ENCODE measurements at places on chromosomes 7 and 10.

- no peak for DNase-seq
Observed at GRCh38 chr7:1100834-1101562, 13.1 kb downstream of the GPER1 start.

DNA sequence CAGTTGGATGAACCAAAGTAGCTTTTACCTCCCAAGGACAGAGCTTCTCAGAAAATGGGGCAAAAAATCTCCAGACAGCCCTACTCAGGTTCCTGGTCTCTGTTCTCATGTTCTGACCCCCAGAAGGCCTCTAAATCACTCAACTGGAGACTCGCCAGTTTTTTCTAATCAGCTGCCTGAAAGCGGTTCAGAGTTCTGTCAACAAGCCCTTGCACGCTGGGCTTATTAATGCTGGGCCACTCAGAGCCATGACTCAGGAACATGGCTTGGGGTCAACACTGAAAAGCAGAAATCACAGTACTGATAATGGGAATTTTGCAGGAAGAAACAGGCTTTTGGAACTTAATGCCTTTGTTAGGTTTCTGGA is 15.3 kb downstream of the ECHDC3 start:
- no peak for DNase-seq

- DNase-seq, result no peak
Observed at GRCh38 chr7:40350100-40350499, 215.3 kb downstream of the SUGCT start.

- no peak for DNase-seq
Observed at GRCh38 chr7:129443612-129444011, 9.4 kb downstream of the STRIP2 start.

- no peak for DNase-seq
Observed at GRCh38 chr10:79468841-79469585, 23.6 kb upstream of the ZCCHC24 start.

DNA sequence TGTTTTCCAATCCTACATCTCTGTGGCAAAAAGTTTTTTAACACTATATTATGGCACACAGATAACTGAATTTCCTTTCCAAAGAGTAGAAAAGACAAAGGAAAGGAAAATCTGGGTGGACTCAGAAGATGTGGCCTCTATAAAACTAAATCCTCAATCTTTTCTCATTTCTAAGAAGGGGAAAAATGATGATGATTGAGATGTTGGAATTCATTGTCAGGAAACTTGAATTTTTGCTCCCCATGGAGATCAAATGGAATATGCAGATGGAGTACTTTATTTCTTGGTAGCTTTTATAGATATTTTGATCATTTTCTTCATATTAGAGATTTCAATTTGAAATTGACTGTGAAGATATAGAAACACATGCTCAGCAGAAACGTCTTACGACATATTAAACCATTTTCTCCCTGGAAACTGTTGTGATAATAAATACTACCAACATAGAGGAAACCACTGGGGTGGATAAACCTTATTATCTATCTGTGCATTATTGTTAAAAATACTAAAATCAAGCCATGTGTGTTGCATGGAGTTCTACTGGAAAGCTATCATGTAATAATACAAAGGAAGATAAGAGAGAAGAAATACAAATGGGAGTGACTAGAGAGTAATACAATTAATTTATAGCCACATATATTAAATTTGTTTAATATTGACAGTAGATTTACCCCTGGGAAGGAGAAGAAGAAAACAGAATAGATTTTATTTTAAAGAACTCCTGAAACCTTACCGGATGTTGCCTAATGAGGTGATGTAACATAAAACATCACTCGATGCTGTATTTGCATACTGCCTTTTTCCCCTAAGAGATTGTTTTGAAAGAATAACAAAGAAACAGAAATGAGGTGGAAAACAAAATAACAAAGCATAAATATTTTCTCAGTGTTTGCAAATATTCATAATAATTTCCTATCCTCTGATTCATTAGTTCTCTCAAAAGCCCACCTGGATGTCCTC is 931.2 kb upstream of the C7orf33 start:
- no peak for DNase-seq

DNA sequence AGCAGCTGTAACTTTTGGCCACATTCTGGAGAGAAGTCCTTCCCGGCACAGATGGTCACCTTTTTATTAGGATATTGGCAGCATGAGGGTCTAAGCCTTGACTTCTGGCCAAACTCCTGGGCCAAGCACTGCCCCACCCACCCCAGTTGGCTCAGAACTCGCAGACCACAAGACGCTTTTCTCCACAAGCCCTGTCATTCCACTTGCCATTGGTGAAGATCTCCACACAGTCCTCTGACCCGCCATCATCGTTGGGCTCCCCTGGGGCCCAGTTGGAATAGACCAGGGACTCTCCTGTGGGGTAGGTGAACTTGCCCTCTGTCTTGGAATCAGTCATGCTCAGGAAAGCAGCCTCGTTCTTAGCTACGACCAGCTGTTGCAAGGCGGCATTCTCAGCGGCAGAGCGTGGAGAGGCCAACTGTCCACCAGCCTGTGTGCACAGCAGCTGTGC is 11.2 kb downstream of the SFTPD start:
- DNase-seq, result no peak

GRCh38 chr7:30321089-30321881 is 36.9 kb downstream of the ZNRF2 start:
- DNase-seq, result peak; percentile 23

DNA sequence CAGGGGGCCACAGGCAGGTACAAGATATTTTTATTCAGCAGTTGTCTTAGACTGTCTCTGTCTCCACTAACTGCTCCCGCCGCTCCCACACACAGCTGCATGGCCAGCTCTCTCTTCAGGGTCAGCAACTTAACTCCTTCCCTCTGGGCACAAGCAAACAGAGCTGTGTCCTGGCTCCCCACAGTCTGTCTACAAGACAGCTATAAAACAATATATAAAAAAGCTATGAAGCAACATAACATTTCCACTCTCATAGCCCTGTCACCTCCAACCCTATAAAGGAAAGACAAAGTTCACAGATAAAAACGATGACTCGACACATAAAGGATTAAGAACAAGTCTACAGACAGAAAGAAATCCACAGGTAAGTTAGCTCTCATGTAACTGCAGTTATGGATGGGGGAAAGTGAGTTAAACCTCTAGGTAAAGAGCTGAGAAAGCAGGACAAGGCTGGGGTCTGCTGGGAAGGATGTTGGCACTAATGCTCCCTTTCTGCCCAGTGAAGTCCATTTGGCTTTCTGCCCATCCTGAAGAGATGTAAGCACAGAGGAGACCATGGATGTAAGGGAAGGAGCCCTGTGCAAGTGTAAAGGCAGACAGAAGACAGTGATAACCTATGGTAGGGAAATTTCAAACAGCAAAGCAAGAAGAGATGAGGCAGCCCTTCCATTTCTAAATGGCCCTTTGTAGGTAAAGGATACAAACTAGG is 27.0 kb downstream of the RAPGEF5 start:
- no peak for DNase-seq

DNA sequence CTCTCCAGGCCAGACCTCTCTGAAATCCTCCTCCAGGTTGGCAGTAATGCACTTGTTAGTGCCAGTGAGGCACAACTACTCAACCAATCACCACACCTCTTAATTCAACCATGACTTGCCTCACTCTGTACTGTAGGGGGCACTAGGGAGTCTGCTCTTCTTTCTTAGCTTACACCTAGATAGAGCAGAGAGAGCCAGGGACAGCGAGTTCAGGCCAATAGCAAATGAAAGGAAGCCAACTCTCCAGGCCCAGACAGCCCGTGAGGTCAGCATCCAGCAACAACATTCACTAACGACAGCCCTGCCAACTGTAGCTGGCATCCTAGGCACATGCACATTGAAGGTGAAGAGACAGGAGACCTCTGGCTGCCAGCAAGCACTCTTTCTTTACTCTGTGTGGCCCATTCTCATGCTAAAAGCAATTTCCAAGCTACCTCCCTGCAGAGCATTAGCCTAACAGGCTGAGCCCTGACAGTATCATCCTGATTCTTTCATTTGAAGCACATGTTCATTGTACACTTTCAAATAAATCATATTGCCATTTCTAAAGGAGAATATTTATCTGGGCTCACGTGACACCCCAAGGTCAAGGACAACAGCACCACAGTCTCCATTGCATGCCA is 136.3 kb downstream of the DPY19L1 start:
- no peak for DNase-seq

- DNase-seq, result no peak
Observed at GRCh38 chr10:17235136-17235535, 7.1 kb downstream of the VIM start.

DNA sequence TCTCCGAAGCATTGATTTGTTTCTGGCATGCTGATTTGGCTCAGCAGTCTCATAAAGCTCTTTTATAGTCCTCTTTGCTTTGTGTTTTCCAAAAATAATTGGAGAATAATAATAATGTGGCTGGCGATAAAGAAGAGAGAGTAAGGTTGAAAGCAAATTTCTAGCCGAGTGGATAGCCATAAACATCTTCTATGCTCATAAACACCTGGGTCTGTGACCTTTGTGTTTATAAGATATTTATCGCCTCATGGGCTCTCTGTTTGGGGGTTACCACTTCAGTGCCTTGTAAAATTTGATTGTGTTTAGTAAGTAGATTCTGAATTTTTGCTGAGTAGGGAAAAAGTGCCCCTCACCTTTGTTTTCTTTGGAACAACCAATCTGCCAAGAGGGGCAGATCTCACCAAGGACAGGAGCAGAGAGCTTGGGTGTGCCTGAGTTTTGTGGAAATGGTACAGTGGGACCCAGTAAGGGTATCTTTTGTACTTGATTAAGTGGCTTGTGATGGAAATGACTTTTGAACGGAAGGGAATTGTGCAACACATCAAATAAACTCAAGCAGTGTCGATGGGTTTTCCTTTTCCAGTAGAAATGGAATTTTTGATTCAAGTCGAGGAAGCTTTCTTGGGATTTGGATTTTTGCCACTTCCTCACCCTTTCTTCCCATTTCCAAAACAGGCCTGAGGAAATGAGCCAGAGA is 220.5 kb downstream of the AUTS2 start:
- DNase-seq, result no peak

DNA sequence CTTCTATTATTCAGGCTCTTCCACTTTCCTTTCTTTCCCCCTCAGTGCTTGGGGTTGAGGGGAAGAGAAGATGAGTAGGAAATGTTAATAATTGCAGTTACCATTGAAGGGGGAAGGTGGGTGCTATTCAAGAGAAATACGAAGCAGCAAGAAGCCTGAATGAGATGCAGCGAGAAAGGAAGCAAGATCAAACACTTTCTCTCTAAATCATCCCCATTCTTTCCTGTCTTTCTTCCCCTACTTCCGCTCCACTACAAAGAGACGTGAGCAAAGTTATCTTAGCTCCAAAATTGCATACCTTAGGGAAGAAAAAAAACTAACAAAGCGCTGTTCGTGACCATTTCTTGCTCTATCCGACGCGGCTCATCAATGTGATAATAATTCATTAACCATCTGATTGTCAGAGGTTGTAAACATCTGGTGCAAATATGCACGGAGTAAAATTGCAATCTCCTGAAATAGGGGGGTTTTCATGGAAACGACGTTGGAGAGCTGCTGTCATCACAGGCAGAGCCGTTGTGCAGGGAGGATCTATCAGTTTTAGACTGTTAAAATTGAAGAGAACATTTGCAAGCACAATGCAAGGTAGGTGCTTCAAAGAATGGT is 15.2 kb upstream of the PARD3 start:
- DNase-seq, result no peak

DNA sequence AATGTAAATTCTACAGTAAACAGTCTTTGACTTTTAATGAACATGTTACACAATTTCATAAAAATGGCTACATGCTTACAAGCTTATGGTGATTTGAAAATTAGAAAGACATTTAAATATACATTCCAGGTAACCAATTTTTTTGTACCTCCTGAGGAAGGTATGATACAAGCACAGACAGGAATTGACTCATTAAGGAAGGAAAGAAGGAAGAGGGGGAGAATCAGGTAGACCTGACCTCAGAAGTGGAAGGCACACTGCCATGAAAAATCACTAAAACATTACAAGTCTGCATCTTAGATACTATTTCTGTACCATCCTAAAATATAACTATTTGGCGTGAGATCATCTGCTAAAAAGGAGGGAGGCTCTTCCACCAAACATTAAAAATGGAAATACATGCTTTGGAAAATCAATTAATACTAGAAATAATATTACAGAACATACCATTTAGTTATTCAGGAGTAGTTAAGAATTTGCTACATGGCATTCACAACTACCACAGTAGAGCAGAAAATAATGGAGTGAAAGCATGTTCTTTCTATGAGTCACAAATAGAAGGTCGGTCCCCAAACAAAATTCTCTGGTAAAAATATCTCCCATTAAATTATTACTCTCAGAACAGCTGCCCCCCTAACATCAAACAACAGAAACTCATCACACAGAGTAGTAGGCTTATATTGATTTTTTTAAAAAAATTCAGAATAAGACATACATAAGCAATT is 15.2 kb downstream of the RAB11FIP2 start:
- DNase-seq, result no peak

DNA sequence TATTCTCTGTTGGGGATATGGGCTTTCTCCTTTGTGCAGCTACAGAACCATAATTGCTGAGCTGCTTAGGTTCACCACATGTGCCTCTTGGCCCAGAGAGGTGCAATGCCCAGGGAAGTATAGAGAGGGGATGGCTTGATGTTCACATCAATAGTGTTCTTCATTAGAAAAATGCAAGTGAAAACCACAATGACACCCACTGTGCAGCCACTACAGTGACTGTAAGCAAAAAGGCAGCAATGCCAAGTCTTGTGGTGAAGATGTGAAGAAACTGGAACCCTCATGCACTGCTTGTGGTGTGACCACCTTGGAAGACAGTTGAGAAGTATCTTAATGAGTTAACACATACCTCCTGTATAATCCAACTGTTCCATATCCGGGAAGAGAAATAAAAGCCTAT is 318.9 kb upstream of the ZMIZ1 start:
- no peak for DNase-seq

GRCh38 chr7:27405780-27406179 is 163.2 kb downstream of the EVX1 start:
- no peak for DNase-seq

DNA sequence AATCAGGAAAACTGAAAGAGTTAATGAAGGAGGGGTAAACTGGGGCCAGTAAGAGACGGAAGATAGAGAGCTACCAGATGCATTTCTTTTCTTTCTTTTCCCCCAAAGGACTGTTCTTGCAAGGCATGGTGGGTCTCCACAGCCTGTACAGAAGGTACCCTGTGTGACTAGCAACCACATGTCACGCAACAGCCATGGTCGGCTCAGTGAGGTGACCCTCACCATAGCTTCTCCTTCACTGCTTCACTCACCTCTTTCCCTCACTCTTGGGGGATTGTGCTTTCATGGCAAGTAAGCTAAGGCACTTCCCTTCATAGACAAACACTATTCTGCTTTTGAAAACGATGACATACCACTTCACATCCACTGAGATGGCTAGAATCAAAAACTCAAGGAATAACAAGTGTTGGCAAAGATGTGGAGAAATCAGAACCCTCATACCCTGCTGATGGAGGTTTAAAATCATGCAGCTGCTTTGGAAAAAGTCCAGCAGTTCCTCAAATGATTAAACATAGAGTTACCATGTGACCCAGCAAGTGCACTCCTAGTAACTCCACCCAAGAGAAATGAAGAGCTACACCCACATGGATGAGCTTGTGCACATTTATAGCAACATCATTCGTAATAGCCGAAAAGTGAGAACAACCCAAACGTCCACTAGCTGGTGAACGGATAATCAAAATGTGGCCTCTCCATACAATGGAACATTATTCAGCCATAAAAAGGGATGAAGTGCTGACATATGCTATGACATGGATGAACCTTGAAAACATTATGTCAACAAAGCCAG is 3.8 kb upstream of the INSIG1 start:
- no peak for DNase-seq

GRCh38 chr7:23918286-23918685 is 208.3 kb downstream of the STK31 start:
- DNase-seq, result no peak
